ENCODE measurements at places on chromosomes 4 and X.

DNA sequence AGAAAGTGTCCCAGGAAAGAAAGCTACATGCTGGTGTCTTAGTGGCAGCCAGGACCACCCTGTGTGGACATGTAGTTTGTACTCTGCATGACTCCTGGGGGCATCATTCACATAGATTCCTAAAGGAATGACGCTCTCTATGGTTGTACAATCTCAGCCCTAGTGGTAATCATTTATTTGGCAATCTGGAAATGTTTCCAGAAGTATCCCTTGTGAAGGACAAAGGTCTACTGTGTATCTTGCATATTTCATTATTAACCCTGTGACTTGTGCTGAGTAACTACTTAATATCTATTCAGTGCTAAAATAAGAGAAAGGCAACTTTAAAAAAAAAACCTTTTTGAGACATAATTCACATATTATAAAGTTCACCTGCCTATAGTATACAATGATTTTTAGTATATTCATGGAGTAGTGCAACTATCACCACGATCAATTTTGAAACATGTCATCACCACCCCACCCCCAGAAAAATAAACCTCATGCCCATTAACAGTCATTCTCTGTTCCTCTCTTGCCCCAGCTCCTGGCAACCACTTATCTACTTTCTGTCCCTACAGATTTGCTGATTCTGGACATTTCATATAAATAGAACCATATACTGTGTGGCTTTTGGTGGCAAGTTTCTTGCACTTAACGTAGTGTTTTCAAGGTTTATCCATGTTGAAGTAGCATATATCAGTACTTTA lies 51.7 kb downstream of the SHROOM3 start:
- no peak for DNase-seq

GRCh38 chr4:122798101-122798500 lies 28.5 kb upstream of the FGF2 start:
- DNase-seq, result no peak

GRCh38 chr4:5052204-5052702 lies 973 bp downstream of the STK32B start:
- DNase-seq, result no peak

GRCh38 chr4:121454251-121454979 lies 73.6 kb upstream of the QRFPR start:
- no peak for DNase-seq

- DNase-seq, result no peak
Measured at GRCh38 chrX:125205133-125205917, 114.3 kb upstream of the TEX13C start.

- no peak for DNase-seq
Measured at GRCh38 chrX:136619899-136620505, 28.0 kb upstream of the CD40LG start.

DNA sequence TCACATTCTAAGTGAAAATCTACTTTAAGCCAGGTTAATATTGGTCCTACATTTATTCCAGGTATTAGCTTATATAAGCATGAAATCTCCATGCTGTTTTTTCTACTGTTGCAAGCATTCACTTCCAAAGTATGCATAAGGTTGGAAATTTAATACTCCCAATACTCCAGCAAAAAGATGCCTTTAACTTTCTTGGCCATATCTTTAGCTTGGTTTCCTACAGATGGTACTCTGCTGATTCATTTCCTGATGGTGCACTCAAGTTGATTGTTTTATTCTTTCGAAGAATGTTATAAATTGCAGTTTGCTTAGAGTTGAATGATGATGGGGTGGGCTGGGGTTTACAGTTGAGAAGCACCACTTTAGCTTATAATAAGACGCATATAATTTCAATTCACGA lies 330.2 kb downstream of the PTTG2 start:
- no peak for DNase-seq

GRCh38 chrX:47078129-47079043 lies at the start of gene RGN:
TSS of gene RGN (plus strand) at chrX:47078443. CDS start at chrX:47081145, 2,702 bp downstream.
- no peak for DNase-seq

DNA sequence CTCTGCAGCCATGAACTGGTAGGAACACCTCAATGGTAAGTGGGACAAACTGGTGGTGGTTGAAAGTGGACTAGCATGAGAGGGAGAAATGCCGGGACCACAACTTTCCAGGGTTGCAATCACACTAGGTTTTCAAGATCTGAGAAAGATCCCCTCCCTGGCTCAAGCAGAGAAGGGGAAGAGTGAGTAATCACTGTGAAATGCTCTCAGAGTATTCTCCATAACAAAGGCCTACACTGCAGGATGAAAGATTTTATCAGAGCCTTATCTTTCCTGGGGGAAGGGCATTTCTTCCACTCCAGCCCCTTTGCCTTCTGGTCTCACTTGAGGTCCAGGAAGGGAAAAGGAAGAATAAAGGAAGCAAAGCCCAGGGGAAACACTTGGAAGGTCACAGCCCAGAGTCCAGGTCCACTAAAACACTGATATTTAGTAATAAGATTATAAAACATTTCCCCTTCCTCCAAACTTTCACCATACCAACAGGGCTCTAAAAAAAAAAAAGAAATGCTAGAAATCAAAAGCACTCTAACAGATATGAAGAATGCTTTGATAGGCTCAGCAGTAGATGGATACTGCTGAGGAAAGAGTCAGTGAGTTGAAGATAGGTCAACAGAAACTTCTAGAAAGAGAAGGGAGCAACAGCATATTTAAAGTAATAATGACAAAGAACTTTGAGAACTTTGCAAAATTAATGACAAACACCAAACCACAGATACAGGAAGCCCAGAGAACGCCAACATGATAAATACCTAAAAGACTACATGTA lies 95.9 kb downstream of the WDFY3 start:
- DNase-seq, result no peak

- no peak for DNase-seq
Measured at GRCh38 chr4:6768539-6768905, 14.0 kb upstream of the KIAA0232 start.

GRCh38 chr4:19298998-19299397 lies 952.7 kb upstream of the SLIT2 start:
- no peak for DNase-seq

- no peak for DNase-seq
Measured at GRCh38 chr4:111754003-111754402, 391.3 kb upstream of the FAM241A start.

DNA sequence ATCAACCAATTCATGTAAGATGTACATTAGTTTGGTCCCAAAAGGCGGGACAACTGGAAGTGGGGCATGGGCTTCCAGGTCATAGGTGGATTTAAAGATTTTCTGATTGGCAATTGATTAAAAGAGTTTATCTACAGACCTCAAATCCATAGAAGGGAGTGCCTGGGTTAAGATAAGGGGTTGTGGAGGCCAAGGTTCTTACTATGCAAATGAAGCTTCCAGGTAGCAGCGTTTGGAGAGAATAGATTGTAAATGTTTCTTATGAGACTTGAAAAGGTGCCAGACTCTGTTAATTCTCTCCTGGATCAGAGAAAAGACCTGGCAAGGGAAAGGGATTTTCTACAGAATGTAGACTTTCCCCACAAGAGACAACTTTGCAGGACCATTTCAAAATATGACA lies 2.4 kb downstream of the MGST2 start:
- no peak for DNase-seq

GRCh38 chr4:126318376-126318775 lies 1003.6 kb downstream of the FAT4 start:
- no peak for DNase-seq

- no peak for DNase-seq
Measured at GRCh38 chr4:176444741-176445140, 125.0 kb downstream of the SPCS3 start.

DNA sequence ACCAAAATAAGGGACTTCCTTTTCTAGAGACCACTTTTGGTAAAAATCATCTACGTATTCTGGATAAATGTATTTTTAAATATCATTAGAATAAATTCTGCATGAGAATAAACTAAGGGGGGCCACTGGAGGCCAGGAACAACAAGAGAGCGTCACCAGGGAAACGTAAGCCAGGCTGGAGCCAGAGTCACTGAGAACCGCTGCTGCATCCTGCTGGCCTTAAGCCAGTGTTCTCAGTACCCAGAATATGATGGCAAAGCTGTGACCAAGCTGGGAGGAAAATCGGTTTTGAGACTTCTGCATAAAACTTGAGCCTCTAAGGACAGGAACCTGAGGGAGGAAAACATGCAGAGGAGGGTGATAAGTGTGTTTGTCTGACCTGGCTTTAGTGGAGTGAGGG lies 63.0 kb upstream of the FAM9A start:
- no peak for DNase-seq

GRCh38 chr4:101101072-101101471 lies 246.3 kb downstream of the PPP3CA start:
- no peak for DNase-seq

DNA sequence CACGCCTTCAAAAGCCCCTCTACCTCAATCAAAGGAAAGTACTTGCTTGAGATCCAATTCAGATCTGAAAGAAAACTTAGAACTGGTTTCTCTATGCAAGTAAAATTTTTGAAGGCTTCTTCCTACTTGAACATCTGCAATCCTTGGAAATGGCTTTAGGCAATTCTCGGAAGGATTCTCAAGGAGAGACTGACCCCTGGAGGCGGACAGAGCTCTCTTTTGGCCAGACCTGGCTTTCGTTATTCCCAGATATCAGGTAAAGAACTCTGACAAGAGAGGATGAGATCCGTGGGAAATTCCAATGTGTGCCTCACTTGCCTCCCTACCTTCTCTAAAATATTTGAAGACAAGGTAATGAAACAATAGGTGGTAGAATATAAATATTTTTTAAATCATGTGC lies 670.3 kb upstream of the FAM241A start:
- DNase-seq, result no peak

GRCh38 chr4:3715855-3716630 lies 50.1 kb upstream of the ADRA2C start:
- DNase-seq, result no peak

- DNase-seq, result no peak
Measured at GRCh38 chr4:47913861-47914219, 543 bp downstream of the NFXL1 start.

GRCh38 chr4:36285784-36286480 lies 4.5 kb downstream of the DTHD1 start:
- DNase-seq, result no peak

GRCh38 chr4:125317525-125317877 lies 2.7 kb downstream of the FAT4 start:
- DNase-seq, result no peak

GRCh38 chr4:170691168-170691567 lies 601.4 kb upstream of the AADAT start:
- no peak for DNase-seq

- no peak for DNase-seq
Measured at GRCh38 chr4:81687471-81687870, 215.8 kb upstream of the RASGEF1B start.

- DNase-seq, result no peak
Measured at GRCh38 chrX:13069771-13070416, 25.5 kb upstream of the FAM9C start.

- no peak for DNase-seq
Measured at GRCh38 chr4:93888308-93888707, 59.8 kb downstream of the ATOH1 start.

DNA sequence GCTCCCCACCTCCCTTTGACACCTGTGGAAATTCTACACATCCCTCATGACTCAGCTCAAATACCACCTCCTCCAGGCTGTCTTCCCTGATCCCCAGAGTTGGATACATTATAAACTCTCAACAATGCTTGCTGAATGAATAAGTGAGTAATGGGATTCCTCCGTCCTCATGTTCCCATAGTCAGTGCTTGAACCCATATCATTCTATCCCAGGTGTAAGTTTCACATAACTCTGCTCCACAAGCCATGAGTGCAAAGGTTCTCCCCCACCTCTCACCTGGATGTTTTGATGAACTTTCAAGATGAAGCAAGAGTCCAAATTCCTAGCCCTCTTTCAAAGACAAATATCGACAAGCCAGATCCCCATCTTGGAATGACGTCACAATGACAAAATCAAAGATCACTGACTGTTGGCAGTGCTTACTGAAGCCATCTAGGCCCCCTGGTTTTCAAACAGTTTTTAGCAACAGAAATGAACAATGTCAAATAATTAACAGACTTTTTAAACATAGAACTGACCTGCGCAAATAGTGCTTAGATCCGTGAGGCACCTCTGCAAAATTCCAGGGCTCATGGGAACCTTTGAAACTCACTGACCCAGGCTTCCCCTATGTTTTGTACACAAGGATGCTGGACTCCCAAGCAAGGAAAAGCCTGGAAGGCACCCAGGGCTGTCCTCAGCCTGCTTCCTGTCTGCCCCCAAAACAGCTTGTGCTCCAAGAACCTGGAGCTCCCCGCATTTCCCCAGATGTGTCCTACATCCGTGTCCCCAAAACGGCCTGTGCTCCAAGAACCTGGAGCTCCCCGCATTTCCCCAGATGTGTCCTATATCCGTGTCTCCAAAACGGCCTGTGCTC lies 4.0 kb downstream of the SLC2A9 start:
- no peak for DNase-seq

DNA sequence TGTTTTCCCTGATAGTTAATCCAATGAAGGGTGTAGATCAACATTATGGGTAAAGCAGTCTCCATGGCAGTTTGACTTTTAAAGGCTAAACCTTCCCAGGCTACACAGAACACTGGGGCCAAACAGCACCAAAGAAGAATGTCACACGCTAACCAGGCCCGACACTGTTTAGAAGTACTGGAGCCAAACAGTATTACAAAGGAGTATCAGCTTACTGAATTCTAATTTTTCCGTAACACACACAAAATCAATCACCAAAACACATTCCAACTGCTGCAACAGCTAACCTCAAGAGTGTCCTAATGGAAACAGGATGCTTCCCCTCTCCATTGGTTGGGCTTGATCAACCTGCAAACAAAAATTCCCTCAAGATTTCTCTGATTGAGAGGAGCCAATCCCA lies 783.5 kb downstream of the PCDH18 start:
- no peak for DNase-seq

- DNase-seq, result no peak
Measured at GRCh38 chr4:54308110-54308509, 79.0 kb downstream of the PDGFRA start.

DNA sequence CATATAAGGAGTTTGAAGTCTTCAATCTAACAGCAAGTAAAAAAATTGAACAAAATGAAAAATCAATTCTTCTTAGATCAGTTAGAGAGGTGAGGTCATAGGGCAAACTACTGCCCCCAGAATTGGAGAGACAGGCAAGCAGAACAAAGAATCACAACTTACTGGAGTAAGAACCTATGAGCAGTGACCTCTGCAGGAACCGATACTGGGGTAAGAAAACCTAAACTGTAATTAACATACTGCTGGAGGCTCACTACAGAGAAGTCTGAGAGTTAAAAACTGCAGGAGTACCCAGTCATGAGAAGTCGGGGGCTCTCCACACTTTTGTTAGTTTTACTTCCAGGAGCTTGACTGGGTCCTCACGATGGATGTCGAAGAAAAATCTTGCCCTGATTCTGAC lies 16.0 kb downstream of the CLDN22 start:
- DNase-seq, result no peak

DNA sequence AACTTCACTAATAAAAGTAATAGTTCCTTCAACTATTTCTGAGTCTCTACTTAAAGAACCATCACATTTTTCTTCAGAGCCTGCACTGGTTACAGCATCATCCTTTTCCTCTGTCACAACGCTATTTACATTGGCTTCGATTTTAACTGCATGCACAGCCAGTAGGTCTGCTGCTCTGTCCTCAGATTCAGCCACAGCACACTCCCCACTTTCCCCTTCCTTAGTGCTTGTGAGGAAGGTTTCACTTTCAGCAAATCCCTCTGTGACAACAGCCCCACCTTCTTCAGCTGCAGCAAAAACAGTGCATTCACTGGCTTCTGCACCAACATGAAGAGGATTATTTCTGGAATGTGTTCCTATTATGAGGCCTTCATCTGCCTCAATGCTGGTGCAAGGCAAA lies 25.7 kb downstream of the BOD1L1 start:
- DNase-seq, result no peak
